Hematopoietic multipotent progenitor cell treated with erythropoietin and hydrocortisone succinate and interleukin-3 and kit ligand, for 15 days (in vitro differentiated cells): ENCODE measurements at places on chromosomes 12 and 14.
A peak's percentile ranks its signal among the peaks of the same experiment; 100 is the strongest.

GRCh38 chr14:51921026-51921425 is 60.6 kb downstream of the GNG2 start:
- no peak for DNase-seq

- no peak for DNase-seq
Observed at GRCh38 chr14:42855085-42855484, 1248.4 kb downstream of the LRFN5 start.

DNA sequence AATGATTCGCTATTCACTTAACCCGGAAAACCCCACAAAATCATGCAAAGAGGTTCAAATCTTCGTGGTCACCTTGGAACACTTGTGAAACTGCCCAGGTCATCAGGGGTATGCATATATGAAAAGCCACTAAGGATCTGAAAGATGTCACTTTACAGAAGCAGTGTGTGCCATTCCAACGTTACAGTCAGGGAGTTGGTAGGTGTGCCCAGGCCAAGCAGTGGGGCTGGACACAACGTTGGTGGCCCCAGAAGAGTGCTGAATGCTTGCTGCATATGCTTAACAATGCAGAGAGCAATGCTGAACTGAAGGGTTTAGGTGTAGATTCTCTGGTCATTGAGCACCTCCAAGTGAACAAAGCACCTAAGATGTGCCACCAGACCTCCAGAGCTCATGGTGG is 51.1 kb upstream of the EIF5 start:
- no peak for DNase-seq

- DNase-seq = no peak
Observed at GRCh38 chr12:50057896-50058670, 687 bp downstream of the ASIC1 start.

- DNase-seq = no peak
Observed at GRCh38 chr12:46267575-46267824, 1.3 kb downstream of the SLC38A1 start.

DNA sequence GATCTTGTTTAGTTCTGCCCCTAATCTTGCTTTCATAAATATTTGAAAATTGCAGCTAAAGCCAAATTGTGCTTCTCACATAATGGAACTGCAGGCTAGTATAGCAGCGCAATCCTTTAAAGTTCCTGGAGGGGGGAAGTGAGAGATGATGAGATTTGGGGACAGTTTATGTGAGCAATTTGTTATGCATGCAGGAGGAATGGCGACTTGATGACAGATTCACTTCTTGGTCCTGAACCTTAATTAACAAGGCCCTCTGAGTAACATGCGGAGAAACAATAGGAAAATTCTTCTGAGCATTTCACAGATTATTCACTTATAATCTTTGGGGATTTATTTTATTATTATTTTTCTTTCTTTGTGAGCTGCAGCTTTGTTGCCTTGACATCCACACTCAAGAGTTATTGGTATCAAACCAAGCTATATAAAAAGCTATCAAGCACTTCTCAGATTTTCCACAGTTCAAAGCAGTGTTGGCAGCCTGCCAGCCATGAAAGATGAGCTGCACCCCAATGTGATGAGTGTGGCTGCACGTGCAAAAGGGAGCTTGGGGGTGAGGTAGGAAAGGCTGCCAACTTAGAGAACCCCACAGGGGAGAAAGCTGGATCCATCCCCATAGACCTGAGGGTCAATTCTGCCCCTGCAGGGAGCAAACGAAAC is 1662.2 kb upstream of the FLRT2 start:
- DNase-seq = no peak

- DNase-seq = no peak
Observed at GRCh38 chr12:1115484-1116231, 124.6 kb downstream of the ERC1 start.

GRCh38 chr12:100539202-100539601 is 34.3 kb upstream of the GAS2L3 start:
- DNase-seq = no peak

- DNase-seq = no peak
Observed at GRCh38 chr12:23350808-23351207, 598.7 kb downstream of the SOX5 start.

DNA sequence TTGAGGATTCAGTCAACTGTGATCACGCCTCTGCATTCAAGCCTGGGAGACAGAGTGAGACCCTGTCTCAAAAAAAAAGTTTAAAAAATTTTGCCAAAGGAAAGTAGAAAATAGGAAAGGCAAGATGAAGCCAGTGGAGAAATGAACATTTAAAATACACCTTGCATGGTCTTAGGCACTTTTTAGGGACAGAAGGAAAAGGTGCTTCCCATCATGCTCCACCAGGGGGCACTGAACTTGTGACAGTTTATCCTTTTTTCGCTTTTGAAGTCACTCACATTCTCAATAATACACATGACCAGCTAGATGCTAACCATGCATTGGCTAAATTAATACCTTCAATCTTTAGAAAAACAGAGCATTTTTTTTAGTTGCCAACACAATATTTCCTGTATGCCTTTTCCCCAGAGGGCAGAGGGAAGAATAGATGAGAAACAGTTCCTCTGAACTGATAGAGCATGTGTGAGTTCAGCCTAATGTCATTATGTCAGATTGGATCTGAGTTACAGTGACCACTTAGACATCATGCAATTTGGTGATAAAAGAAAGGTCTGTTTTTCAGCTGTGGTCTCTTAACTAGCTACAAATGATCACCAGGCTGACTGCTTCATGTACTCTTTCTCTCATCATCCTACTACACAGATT is 221.8 kb upstream of the SSTR1 start:
- peak; percentile 8 for DNase-seq

- no peak for DNase-seq
Observed at GRCh38 chr14:93027810-93028723, 87.7 kb downstream of the ITPK1 start.

GRCh38 chr14:90641615-90642243 is 174.5 kb downstream of the TTC7B start:
- DNase-seq = no peak

DNA sequence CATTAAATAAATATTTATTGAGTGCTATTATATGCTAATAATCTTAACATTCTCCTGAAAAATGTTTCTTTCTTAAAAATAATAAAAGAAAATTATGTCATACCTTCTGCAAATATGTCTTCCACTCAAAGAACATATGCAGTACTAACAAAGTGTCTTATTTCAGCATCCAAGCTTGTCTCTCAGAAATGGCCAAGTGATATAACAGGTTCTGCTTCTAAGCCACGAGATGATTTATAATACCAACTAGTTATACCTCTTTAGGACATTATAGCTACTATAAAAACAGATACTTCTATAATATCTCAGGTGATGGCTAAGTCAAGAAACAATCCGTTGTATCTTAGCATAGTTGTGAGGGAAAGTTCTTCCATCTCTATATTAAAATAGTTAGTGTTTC is 128.1 kb upstream of the ARID2 start:
- DNase-seq = no peak

DNA sequence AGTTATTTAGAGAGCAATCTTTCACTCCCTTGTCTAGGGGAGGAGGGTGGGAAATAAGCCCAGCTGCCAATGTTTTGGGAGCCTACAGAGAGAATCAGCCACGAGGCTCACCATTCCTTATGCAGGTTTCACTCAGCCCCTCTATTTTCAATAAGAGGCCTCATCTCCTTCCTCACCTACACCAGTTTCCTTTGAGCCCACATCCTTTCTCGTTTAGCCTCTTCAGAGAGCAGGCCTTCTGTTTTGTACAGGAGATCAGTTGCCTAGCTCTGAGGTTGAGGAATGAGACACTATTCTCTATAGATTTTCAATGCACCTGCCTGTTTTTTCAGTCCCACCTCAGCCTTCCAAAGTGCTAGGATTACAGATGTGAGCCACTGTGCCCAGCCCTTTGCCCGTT is 17.9 kb downstream of the SNAPC1 start:
- no peak for DNase-seq

DNA sequence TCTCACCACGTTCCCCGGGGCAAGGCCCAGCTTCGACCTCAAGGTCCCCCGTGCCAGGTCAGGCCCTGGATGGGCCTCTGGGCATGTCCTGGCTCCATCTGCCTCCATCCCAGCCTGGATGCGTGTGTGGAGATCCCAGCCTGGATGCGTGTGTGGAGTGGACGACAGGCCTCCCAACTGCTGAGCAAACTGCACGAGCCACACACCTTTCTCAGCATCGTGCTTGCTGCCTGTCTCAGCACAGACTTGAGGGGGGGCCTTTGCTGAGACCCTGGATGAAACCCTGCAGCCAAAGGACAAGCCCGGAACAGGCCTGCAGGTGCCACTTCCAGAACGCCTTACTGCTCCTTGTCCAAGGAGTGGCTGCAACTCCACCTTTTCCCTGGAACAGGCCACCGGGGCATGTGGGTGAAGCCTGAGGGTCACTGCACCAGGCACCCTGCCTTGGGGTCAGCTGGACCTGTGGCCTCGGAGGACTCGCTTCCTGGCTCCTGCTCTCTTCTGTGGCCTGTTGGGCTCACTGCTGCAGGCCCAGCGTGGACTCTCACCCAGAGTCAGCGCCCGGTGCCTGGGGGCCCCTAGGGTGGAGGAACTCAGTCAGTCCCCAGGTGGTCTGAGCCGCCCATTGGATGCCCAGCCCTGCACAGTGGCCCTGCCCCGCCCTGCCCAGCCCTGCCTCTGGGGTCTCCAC is 176.0 kb downstream of the KIF26A start:
- no peak for DNase-seq

DNA sequence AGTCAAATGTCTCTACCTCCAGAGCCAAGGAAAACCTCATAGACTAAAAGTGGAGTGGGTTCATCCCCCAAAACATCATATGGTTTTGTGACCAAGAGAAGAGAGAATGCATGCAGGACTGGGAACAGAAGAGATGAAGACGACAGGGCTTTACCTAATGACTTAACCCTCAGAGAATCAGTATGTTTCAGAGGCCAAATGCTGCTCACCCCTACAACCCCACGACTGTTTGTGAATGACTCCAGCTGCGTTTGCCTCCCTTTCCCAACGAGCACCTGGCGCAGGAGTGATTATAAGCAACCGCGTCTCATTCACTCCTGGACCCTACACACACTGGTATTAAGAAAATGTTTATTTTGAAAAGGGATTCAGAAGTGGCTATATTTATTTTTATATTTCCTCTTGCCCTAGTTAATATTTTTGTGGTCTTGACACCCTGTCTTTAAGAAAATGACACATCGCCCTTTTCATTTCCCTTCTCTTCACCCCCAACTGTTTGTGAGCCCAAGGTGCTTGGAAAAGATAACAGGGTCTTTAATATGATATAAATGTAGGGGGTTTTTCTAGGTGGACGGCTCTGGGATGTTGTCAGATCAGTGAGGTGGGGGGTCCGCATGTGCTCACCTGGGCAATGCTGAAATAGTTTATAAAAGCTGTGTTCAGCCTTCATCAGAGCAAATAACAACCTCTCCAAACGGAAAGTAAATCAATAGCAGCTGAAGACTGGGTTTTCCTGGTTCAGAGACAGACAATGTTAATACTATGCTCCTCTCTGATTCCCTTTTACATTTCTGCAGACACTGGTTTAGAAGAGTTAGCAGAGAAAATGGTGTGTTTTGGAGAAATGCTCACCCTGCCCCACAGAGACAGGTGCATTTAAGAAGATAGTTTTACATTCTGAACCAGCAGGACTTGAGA is 77.7 kb downstream of the SLC15A4 start:
- no peak for DNase-seq

GRCh38 chr14:65115615-65116014 is 13.3 kb upstream of the MAX start:
- DNase-seq = no peak

- no peak for DNase-seq
Observed at GRCh38 chr14:38339696-38340095, 83.8 kb upstream of the CLEC14A start.

- no peak for DNase-seq
Observed at GRCh38 chr12:11765421-11765816, 115.9 kb downstream of the ETV6 start.

DNA sequence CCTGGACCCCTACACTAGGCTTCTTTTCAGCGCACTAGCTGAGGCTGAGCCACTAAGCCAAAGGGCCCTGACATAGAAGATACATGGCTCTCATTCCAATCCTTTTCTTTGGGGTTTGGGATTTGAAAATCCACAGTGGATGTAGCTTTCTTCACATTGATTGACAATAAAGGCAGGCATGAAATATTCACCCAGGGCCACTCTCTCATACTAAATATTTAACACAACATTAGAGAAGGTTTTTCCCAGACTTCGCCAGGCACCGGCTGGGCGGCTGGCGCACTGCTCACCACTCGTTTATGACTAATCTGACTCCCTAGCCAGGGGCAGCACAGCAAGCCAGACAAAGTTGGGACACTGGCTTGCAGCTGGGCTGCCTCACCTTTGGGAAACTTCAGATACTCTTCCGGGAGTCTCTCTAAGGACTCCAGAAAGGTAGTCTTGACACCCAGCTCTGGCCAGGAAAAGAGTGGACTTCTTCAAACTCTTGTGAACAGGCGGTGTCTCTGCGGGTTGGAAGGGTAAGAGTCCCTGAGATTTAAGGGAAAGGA is 699 bp upstream of the HOXC11 start:
- DNase-seq = no peak

DNA sequence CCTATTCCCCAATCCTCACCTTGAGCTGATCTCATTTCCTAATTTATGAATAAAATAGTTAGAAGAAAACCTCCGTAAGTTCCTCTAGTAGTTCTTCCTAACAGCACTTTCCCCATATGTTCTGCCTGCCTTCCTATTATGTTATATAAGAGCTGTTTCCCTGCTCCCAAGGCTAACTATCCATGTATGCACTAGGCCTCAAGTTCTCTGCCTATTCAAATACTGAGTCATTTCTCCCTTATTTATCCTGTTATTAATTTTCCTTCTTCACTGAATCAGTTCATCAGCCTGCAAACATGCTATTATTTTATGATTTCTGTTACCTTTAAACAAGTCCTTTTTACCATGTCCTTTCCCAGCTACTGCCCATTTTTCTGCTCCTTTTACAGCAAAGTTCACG is 164.1 kb downstream of the EPS8 start:
- DNase-seq = no peak

DNA sequence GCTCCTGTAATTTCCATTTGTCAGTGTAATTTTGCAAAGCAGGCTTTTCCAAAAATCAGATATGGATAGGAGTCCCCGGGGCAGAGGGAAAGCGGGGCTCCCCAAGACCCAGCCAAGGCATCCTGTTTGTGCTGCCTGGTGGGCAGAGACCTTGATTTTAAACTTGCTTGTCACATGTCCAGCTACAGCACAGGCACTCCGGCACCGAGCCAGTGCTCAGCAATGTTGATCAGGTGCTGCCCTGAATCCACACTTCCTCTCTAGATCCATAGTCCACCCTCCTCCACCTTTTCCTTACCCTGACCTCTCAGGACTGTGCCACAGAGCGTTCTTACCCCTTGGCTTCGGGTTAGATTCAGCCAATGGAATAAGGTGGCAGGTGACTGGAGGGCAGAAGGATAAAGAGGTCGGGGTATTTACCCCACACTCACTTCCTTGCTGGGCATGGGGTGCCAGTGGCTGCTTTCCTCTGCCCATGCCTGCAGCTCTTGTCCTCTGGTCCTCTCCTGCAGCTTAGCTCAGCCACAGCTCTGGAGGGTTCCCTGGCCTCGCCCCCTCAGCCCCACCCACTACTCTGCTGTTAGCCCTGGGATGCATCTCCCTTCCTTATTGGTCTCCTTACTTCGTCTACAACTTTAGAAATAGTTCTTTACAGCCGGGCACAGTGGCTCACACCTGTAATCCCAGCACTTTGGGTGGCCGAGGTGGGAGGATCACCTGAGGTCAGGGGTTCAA is 80.1 kb downstream of the IRF2BPL start:
- no peak for DNase-seq
